ENCODE measurements at places on chromosomes 2 and 18.

DNA sequence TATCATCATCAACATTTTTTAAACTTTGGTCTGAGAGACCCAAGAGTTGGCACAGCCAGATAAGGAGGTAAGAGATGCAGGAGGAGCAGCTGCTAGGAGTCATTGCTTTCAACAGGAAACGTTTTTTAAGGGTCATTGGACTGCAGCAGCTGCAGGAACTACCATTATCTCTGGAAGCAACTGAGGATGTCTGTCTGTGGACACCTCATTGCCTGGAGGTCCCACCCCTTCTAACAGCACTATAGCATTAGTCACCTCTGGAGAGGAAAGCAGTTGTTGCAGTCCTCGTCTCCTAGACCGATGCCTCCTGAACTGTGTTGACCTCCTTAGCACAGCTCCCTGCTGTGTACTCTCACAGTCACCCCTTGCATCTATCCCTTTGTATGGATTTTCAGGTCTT lies 21.5 kb upstream of the FSHR start:
- no peak for DNase-seq

DNA sequence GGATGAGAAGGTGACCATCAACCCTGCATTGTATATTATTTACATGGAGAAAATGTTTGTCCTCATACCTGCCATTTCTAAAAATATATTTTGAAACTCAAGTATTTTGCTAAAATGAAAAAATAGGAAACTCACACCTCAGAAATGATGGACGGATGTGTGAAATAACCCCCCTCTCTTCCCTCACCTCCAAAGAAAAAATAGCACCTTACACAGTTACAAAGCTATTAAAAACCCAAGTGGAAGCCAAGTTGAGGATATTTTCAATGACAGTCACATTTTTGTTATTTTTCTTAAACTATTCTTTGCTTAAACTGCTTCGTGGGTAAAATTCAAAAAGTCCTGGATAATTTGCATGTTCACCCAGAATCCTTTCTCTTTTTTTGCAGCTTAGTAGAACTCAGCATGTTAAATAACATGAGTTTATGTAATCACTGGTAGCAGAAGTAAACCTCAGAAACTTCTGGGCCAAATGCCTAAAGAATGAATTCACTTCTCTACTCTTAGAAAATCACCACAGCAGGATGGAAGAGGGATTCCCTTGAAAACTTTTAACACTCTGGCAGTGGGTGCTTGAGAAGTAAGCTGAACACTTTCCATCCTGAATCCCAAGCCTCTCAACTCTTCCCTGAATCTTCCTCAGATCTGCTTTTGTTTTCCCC lies 768 bp downstream of the DSC1 start:
- DNase-seq = no peak

DNA sequence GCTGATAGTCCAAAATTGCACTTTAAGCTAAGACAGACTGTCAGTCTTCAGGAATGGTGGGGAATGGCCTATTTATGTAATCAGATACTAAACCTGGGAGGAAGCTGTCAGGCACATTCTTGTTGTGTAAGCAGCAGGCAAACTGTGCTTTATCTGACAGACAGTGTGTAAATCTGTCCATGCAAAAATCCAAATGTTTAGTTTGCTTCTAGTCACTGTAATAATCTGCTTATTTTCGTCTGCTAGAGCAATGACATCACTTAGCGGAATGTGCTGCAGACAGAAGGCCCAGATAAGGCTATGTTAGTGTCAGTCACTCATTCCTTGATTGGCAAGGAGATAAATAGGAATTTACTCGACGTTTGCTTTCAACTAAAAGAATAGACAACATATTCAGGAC lies 263.5 kb downstream of the ZNF407 start:
- no peak for DNase-seq

GRCh38 chr2:170492010-170492409 lies 223.1 kb upstream of the SP5 start:
- DNase-seq = no peak

- DNase-seq = no peak
These were observed 871.5 kb downstream of the RNF144A start for GRCh38 chr2:7788736-7789135.

GRCh38 chr2:179861416-179862067 lies at the start of gene ZNF385B:
Gene ZNF385B, minus strand, starts transcription at chr2:179861612.
- no peak for DNase-seq

GRCh38 chr2:177646791-177647190 lies 254.2 kb downstream of the AGPS start:
- no peak for DNase-seq

- DNase-seq = no peak
These were observed 62.5 kb upstream of the RAB27B start for GRCh38 chr18:54765636-54766375.
